KG1 (cell line): ENCODE measurements at places on chromosomes 2 and 18.

GRCh38 chr2:106144621-106145331 is 49.3 kb downstream of the UXS1 start:
- DNase-seq, result no peak

- no peak for DNase-seq
These were observed 40.2 kb downstream of the HDAC4 start for GRCh38 chr2:239360421-239361310.

GRCh38 chr2:158735822-158736580 is 59.1 kb upstream of the DAPL1 start:
- no peak for DNase-seq

GRCh38 chr2:41741951-41742595 is 305.7 kb upstream of the PKDCC start:
- DNase-seq, result no peak

GRCh38 chr2:119218478-119219064 is 5.1 kb upstream of the STEAP3 start:
- no peak for DNase-seq

DNA sequence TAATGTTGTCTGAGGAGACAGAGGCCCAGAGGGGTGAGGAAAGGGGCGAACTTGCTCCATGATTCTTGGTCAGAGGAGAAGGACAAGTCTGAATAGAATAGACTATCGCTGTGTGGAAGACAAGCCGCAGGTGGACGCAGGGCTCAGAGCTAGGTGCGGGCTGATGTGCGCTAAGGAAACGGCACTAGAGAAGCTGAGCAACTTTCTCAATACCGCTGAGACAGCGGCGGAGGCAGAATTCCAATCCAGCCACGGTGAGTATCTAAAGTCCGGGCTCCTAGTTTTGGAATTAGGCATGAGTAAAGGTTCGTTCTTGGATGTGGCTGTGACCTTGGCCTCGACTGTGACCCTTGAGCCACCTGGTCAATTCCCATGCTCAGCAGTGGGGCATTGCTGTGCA is 47.8 kb downstream of the CAPN13 start:
- no peak for DNase-seq

GRCh38 chr2:120013597-120014223 is 833 bp downstream of the EPB41L5 start:
- no peak for DNase-seq

DNA sequence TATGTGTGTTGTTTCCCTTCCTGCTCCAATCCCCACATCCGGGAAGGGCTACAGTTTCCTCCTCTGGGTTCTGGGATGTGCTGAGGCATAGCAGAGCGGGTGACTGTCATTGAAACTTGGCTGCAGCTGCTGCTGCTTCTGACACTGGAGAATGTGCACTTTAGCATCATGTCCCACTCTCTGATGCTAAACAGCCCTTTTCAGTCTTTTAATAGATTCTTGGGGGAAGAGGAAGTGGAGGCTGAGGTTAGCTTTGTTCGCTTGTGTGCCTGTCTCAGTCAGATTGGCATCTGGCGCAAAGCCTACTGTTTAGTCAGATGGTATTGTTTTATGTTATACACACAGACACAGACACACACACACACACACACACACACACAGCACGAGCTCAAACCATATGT is 136.5 kb upstream of the RND3 start:
- no peak for DNase-seq

- DNase-seq, result no peak
These were observed 15.6 kb upstream of the PKDCC start for GRCh38 chr2:42032224-42032620.
